ENCODE measurements at places on chromosomes 1 and 21.

- no peak for DNase-seq
These were observed 19.2 kb downstream of the WDTC1 start for GRCh38 chr1:27253596-27253995.

GRCh38 chr1:182672487-182672836 lies 11.9 kb downstream of the RGS8 start:
- no peak for DNase-seq

GRCh38 chr1:243748227-243748626 lies 101.8 kb downstream of the AKT3 start:
- DNase-seq, result no peak

DNA sequence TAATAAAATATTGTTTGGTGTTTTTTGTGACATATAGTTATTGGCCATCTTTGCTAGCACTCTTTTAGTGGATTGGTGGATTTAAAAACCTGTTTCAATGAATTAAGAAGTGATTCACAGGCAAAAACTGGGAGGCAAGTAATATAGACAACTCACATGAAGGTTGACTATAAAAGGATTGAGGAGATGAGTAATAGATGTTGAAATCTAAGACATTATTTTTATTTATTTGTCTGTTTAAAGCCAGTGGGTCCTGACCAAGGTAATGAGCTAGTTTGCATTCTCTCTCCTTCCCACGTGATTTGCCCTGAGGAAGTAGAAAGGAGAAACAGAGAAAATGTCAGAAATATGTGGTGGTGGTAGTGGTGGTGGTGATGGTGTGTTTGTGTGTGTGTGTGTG lies 351.5 kb upstream of the ZP4 start:
- DNase-seq, result no peak

DNA sequence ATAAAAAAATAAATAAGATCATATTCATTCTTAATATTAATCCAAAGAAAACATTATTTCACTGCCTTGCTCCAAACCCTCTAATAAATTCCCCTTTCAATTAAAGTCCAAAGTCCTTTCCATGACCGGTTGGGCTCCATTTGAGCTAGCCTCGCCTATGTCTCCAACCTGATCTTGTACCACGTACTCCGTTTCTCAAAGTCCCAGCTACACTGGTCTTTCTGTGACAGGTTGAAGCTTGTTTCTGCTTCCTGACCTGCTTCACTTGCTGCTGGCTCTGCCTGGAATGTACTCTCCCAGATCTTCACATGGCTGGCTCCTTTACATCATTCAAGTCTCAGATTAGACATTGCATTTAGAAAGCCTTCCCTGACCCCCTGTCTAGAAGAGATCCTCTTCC lies 16.4 kb downstream of the RPL5 start:
- DNase-seq, result no peak
